ENCODE measurements at places on chromosomes 5 and 9.

DNA sequence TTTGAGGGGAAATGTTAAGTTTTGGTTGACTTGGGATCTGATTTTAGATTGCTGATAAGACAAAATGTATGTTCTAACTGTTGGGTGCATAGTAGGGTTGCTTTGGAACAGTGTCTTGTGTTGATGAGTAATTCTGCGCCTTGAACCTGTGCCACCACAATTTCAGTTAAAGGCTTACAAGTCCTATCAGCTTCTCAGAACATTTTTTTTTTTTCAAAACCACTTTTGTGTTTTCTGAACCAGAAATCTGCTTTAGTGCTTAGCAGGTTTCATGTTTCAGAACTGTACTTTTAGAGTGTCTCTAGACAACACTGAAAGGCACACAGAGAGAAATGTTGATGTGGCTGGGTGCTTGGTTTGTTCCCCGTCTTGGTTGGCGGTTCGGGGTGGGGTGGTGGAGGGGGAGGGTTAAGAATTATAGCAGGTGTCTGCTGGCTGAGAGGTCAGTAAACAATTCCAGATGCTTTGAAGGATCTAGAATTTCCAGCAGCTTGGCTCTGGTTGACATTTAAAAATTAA lies 84.6 kb downstream of the ANKRD55 start:
- no peak for DNase-seq

GRCh38 chr9:96087669-96088299 lies 212.3 kb downstream of the ERCC6L2 start:
- DNase-seq = no peak

- DNase-seq = no peak
Observed at GRCh38 chr5:81140441-81140840, 92.7 kb upstream of the CKMT2 start.

DNA sequence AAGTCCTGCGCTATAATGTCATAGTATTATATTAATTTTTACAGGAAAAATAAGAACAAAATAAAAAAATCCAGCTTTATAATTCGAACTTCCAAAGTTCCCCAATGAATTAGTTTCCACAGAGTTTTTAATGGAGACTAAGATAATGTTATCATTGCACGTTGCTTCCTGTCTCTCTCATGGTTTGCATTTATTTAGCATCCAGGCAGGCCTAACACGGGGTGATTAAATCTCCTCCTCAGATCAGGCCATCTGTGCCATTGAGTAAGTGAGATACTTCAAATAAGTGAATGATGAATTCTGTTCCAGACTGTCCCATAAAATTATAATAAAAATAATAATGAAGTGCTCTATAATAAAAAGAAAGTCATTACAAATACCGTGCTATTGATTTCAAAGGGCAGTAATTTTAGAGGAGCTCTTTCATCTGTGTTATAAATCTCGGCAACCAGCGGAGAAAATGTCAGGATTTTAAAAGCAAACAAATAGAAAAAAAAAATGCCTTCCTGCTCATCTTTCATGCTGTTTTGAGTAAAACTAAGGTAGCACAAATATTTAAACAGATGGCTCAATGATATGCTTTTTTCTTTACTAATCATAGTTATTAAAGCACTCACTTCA lies 570.6 kb upstream of the ZNF608 start:
- no peak for DNase-seq

GRCh38 chr9:88816591-88816990 lies 174.7 kb upstream of the S1PR3 start:
- no peak for DNase-seq

- DNase-seq = no peak
Observed at GRCh38 chr5:166594567-166594966, 1696.9 kb upstream of the WWC1 start.
